NCI-H69 (cell line): ENCODE measurements at places on chromosomes 16 and 17.

DNA sequence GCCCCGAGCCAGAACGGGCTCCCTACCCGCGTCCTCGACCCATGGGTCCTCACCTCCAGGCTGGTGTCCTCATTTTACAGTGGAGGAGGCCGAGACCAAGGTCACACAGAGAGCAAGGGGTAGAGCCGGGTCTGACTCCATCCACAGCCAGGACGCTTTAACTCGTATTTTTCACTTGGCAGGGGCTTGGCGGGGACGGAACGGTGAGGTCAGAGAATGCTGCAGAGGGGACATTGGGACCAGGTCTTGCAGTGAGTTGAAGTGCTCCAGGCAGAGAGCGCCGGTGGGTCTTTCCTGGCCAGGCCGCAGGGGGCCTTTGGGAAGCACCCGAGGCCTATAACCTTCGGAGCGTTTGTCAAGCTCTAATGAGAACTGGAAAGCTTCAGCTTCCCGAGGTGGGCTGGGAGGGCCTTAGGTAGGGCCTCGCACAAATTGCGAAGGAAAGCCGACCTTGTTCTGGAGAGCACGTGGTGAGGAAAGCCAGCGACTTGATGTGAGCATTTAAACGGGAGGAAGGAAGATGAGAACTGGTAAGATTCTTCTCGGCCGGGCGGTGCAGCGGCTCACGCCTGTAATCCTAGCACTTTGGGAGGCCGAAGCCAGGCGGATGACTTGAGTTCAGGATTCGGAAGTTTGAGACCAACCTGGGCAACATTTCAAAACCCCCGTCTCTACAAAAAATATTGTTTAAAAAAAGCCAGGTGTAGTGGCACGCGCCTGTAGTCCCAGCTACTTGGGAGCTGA lies 908 bp upstream of the CLUH start:
- no peak for DNase-seq

GRCh38 chr16:68835970-68836369 lies 7.4 kb upstream of the TANGO6 start:
- no peak for DNase-seq

DNA sequence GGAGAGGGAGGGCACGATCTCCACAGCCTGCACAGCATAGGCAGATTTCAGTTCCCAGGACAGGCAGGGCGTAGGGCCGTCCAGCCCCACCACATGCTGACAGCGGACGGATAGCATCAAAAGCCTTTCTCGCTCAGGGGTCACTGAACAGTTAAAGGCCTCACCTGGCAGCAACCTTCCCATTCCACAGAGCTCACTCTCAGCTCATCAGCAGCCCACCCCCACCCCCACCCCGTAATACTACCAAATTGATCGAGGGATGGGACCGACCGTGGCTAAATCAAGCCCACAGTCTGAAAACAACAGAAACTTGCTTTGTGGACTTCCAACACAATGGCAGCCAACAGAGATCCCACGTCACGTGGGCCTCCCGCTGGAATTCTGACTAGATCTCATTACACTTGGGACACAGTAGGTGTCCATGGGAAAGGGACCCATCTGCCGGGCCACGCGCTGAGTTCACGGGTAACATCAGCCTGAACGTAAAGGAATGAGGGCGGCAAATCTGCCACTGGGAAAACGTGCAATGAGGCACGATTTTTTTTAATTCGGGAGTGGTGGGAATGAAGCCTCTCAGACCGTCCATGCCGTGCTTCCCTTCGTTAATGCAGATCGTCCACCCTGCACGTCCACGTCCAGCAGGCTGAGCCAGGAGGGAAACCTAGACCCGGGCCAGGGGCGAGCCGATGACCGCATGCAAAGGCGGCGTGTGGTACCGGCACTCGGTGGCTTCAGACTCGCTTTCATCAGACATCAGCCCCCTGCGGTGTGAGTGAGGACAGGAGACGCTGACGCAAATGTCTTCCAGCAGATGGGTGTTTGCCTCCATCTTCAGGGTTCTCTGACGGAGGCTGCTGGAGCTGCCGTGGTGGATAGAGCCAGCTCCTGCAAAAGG lies 92.1 kb downstream of the TBC1D16 start:
- DNase-seq, result no peak

DNA sequence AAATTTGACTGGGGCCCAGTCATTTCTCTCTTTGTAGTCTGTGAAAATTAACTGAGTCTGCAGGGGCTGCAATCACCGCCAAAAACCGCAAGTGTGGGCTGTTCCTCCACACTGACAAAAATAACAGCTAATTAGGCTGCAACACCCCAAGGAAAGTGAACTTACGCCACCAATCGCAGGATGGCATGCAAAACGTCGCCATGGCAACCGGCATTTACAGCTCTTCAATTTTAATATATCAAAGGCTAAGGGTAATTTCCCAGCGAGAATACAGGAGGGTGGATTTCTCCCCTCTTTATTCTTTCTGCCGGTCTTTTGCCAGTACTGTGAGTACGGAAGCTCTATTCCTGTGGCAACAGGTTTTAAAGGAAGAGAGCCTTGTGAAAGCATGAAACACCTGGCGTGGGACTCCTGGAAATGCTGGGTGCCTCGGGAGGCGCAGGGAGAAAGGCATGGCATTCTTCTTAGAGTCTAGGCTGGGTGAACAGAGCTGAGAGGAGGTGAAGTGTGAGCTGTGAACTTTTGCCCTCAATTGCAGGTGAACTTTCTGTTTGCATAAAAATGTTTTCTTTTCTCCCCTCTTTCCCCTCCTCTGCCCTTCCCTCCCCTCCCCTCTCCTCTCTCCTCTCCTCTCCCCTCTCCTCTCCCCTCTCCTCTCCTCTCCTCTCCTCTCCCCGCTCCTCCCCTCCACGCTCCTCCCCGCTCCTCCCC lies 399.7 kb downstream of the XYLT1 start:
- no peak for DNase-seq
